ENCODE measurements at places on chromosomes 1 and 21.

DNA sequence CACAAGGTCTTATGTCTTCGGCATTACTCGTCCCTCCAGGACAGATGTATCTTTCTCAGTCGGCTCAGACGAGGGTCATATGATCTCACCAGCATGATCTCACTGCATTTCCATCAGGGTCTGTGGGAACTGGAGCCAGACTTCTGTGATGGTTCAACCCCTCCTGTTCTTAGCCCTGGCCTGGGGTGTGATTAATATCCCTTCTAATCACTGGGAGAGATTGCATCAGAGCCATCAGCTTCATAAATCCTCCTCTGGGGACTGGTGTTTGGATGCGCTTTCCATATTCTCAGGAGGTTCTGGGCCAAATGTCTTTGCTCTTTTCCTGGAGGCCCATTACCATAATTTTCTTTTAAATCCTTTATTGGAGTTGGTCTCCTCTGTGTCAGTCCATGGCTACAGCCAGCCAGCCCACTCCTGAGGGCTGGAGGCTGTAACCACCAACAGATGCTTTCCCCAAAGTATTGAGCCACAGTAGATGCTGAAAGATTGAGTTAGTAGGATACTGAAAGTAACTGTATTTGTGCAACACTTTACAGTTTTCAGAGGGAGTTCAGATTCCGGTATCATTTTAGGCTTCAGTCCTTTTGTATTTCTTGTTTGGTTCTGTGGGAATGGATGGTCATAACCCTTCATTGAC, 20.0 kb downstream of the CACNA1E start:
- no peak for DNase-seq

GRCh38 chr1:216830424-216831210, 107.4 kb upstream of the ESRRG start:
- DNase-seq: no peak

DNA sequence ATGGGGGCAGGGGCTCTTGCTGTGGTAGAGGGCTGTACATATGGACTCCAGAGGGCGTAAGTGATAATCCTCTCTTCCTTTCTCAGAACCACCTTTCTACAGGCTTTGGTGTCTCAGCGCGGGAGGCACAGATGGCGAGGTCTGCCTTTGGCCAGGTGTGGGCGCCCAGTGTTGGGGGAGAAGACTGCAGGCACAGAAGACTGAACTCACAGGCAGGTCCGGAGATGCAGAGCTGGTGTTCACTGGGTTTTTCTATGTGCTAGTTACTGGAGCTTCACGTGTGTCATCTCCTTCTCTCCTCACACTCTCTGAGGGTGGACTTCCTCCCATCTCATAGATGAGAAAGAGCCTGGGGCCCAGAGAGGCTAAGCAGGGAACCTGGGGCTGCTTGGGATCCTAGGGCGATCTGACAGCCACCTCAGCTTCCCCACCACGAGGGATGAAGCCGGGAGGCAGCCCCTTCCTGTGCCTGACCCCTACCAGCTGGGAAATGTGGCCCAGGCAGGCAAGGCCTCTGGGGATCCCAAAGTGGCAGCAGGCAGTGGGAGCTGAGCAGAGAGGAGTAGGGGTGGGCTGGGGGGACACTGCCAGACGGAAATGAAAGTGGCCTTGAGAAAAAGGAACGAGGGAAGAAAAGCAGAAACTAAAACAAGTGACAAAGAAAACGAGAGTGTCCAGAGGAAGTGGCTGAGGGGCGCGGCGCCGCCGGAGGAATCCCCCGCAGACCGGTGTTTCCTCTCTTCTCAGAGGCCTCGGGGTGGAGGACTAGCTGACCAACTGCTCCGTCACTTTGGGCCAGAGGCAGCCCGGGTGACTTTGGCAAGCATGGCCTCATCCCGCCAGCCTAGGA, 191.6 kb downstream of the HIVEP3 start:
- no peak for DNase-seq

DNA sequence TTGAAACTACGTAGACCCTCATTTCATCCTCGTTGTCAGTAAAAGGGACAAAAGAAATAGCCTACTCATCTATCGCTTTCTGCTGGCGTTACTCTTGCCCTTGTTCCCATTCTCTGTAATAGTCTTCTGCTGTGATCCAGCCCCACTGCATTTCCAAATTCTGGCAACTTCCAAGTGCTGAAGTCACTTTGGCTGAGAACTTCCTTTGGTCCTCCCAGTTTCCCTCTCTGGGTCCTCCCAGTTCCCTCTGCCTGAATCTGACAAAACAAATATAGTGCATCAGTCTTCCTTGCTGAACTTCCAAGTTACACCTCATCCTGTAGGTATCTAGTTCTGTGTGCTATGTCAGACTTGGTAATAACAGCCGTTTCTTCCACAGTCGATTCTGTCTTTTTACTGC, 47.0 kb upstream of the PLA2G4A start:
- DNase-seq: no peak

- DNase-seq: no peak
Measured at GRCh38 chr1:9822897-9823692, 670 bp downstream of the CLSTN1 start.

DNA sequence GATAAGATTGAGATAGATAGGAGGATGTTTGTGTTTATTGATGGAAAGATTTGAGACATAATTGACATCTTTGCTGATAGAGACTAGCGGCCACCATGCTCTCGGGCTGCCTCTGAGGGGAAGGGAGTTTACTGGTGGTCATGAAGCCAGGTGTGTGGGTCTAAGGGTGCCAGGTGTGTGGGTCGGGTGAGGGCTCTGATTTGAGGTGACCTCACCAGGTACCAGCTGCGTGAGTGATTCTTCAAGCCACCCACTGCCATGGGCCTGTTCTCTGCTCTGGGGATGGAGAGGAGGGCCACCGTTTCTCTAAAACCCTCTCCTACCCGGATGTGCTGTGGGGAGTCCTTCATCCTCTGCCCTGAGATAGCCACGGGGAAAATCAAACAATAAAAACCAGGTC, 3.2 kb downstream of the UBASH3A start:
- DNase-seq: no peak

GRCh38 chr21:35171385-35171784, 122.3 kb upstream of the RUNX1 start:
- DNase-seq: no peak

GRCh38 chr1:160755911-160756848, 17.1 kb downstream of the SLAMF7 start:
- no peak for DNase-seq

DNA sequence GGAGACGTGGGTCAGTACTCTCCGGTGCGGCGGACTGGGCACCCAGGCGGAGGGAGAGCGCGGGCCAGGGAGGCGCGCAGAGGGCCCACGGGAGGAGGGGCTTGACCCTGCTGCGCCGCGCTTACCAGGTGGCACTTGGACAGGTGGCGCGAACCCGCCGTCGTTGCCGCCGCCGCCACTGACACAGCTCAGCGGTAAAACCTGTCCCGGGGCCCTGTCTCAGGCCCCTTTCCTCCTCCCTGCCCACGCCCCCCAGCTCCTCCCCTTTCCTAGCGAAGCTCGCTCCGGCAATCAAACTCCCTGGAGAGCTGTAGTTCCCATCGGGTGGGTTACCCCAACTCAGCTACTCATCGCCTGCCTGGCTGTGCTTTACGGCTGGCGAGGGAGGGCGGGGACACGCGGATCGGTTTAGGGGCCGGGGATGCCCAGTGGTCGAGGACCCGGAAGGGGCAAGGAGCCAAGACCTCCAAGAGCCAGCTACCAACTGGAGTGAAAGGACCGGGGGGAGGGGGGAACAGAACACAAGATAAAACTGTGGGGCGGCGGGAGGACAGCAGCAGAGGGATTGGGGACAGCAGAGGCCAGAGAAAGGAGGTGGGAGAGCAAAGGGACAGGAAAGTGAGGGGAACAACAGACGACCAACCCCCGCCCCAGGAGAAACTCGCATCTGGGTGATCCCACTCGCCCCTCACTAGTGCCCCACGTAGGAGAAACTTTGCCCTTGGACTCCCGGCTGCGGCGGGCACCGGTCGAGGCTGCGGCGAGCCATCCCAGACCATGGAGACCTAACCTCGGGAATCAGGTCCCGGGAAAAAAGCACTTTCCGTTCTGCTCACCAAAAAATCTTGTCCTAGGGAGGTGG, 2.9 kb downstream of the GFI1 start:
- peak; percentile 31 for DNase-seq

DNA sequence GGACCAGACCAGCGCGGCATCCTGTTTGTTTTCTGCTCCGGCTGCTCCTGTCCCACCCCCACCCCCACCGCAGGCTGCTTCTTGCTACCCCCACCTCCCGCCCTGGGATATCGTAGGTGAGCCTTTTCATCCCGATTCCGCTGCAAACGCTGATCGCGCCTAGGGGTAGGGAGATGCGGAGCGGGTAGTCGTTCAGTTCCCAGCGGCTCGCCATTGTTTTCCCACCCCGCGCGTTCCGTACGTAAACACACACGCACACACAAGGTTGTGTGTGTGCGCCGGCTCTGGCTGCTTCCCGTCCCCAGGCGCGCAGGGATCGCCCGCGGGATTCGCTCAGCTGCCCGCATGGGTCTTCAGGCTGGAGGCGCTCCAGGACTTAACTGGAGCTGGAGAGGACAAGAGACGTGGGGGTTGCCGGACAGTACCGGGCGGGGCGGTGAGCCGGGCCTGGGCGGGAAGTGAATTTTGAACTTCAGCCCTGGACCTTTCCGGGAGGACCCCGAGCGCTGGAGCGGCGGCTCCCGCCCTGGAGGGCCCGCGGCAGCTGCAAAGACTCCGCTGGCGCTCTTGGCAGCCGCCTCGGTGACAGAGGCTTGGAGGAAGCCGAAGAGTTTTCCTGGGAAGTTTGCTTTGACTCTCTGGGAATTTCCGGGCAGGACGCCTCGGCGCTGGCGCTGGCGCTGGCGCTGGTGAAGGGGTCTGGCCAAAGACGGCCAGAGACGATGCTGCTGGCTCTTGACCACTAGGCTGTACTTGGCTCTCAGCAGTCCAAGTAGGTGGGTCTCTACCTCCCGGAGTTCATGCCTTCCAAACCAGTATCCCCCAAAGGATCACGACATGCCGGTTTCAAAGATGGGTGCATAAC, 1.6 kb downstream of the SOX13 start:
- no peak for DNase-seq

DNA sequence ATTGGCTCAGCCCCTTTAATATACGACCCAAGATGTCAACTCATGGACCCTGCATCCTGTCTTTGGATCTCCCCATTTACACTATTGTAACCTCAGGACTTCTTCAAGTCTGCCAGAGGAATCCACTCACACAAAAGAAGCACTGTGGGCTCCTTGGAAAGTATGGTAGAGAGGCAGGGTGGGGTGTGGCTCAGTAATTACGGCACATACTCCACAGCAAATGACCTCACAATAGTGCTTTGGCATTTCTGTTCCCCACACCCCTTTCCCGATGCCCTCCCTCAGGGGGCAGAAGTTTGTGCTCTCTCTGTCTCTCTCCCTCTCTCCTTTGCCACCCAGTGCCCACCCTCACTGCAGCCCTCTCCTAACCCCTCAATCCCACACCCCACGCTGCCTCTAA, 27.8 kb upstream of the IFNAR2 start:
- no peak for DNase-seq

- no peak for DNase-seq
Measured at GRCh38 chr1:227729881-227730629, 5.0 kb downstream of the JMJD4 start.

- no peak for DNase-seq
Measured at GRCh38 chr1:12056331-12056841, 6.7 kb upstream of the TNFRSF8 start.

DNA sequence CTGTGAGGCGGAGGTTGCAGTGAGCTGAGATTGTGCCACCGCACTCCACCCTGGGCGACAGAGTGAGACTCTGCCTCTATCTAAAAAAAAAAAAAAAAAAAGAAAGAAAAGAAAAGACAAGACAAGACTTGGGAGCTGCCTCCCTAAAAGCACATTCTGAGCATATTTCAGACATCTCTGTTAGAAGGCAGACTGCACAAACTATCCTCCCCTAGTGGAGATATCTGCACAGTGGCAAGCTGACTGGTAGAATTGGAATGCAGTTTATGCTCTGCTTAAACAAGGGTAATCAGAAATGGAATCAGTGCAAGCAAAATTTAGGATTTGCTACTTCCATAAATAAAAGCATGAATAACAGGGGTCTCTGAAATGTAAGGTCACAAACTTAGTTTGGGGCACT, 31.8 kb downstream of the GNG4 start:
- no peak for DNase-seq

DNA sequence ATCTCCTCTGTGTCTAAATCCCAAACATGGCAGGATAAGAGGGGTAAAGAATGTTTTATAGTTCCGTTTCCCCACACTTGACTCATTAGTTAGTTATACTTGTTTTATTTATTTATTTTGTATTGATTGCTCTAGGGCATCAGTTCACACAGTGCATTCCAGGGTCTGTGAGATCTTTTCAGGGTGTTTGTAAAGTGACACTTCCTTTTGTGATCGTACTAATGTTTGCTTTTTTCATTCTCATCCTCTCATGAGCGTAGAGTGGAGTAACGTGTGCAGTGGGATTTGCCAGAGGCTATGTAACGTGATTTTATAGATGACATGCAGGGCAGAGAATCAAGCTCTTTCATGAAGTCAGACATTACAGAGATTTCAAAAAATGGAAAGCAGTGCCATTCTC, 103.2 kb downstream of the SCCPDH start:
- no peak for DNase-seq

DNA sequence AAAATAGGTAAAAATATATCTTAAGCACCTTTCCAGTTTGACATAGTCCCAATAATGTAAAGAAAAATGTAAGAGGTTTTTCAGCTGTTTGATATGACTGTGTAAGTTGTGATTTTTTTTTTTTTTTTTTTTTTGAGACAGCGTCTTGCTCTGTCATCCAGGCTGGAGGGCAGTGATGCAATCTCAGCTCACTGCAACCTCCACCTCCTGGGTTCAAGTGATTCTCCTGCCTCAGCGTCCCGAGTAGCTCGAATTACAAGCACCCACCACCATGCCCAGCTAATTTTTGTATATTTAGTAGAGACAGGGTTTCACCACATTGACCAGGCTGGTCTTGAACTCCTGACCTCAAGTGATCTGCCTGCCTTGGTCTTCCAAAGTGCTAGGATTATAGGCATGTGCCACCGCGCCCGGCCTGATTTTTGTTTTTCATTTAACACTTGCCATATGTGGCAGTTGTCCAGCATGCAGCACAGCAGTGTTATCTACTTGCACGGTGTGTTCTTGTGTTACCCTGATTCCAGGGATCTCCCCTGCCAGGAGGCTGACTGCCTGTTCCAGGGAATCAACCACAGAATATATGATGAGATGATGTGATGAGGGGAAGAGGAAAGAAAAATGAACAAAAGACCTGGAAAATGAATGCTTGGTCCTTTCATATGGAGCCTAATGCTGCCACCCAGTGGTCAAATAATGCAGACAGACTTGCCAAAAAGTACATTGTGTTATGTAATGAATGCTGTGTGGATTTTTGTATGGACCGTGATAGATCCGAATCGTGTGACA, 79.0 kb downstream of the RAVER2 start:
- DNase-seq: peak; percentile 13

Measured in stimulated activated CD8-positive, alpha-beta memory T cell treated with anti-CD3 and anti-CD28 coated beads, Interleukin-4, amount 100 ng/mL, for 1 hour (primary cell).